Fibroblast of skin of right quadriceps (primary cell): ENCODE measurements at places on chromosomes 16 and 17.
A peak's percentile ranks its signal among the peaks of the same experiment; 100 is the strongest.

GRCh38 chr17:15909481-15909991 is 35.4 kb upstream of the ADORA2B start:
- no peak for DNase-seq

DNA sequence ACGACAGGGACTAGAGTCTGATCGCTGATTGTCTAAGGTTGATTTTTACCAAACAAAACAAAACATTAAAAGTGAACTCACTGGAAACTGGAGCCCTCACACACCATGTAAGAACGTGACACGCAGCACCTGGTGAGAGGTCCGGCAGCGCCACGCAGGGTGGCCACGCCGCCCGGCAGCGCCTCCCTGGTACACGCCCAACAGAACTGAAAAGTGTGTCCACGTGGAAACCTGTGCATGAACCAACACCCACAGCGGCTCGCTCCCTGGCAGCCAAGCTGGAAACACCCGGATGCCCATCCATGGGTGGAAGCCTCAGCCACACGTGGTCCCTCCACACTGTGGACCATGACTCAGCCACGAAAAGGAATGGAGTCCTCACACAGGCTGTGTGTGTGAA is 9.1 kb downstream of the GALNS start:
- no peak for DNase-seq

- peak; percentile 81 for DNase-seq
Measured at GRCh38 chr17:18033442-18034099, 5.4 kb downstream of the ATPAF2 start.

DNA sequence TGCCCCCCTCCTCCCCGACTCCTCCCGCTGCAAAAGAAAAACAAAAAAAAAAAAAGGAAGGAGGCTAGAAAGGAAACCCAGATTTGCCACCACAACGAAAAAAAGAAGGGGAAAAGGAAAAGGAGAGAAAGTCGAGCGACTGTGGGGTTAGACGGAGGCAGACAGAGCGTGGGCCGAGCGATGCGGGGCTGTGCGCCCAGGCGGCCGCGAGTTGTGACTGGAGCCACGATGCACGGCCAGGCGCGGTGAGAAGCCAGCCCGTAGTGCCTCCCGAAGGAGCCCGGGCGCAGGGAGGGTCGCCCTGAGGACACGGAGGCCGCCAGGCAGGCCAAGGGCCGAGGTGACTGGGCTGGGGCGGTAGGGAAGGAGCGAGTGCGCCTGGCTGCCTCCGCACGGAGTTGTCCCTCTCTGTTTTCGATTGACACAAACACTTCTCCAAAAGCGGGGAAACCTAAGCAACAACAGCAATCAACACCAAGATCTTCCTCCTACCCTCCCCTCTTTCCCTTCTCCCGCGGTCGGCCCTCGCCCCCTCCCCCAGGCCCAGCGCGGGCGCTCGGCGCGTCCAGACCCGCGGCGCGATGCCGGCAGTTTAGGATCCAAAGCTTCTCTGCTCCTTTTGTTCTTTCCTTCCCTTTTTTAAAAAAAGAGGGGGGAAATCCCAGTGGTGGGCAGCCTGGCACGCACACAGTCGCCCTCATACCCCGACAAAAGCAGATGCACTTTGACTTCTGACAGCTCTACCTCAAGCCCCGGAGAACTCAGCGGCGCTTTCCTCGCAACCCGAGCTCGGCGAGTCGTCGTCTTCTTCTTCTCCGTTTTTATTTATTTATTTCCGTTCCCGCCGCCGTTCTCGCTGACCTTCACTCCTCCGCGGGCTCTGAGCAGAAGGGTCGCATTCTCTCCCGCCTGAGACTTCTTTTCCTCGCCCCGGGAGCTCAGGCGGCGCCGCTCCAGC is at the start of gene LHX1:
Gene LHX1 (plus strand): TSS at position 475 of the 958 bp plus-strand sequence. CDS start 723 bp downstream, outside the sequence.
- DNase-seq: no peak

GRCh38 chr16:2295056-2295798 is 27.3 kb upstream of the RNPS1 start:
- no peak for DNase-seq

DNA sequence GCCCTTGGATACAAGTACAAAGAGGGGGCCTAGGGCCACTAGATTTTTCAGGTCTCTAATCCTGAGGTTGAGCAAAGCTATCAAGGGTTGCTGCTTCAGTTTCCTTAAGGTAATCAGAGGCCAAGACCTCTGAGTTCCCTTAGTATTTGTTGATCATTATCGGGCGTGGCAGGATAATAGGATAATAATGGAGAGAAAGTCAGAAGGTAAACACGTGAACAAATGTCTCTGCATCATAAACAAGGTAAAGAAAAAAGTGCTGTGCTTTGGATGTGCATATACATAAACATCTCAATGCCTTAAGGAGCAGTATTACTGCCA is 41.5 kb upstream of the YPEL2 start:
- DNase-seq: no peak

GRCh38 chr17:69117855-69118784 is 23.6 kb downstream of the ABCA6 start:
- DNase-seq: no peak

GRCh38 chr17:40350689-40351358 is 13.7 kb downstream of the GJD3 start:
- DNase-seq: no peak

- DNase-seq: peak; percentile 50
Measured at GRCh38 chr17:31413874-31414549, 22.5 kb downstream of the RAB11FIP4 start.

DNA sequence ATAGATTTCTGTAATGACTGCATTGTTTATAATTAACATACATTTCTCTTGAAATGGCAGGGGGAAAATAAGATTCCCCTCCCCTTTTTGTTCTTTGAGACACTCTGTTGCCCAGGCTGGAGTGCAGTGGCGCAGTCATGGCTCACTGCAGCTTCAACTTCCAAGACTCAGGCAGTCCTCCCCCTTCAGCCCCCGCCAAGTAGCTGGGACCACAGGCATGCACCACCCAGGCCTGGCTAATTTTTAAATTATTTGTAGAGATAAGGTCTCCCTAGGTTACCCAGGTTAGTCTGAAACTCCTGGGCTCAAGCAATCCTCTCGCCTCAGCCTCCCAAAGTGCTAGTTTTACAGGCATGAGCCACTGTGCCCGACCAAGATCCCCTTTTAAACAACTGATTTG is 67.7 kb downstream of the KATNIP start:
- DNase-seq: no peak

DNA sequence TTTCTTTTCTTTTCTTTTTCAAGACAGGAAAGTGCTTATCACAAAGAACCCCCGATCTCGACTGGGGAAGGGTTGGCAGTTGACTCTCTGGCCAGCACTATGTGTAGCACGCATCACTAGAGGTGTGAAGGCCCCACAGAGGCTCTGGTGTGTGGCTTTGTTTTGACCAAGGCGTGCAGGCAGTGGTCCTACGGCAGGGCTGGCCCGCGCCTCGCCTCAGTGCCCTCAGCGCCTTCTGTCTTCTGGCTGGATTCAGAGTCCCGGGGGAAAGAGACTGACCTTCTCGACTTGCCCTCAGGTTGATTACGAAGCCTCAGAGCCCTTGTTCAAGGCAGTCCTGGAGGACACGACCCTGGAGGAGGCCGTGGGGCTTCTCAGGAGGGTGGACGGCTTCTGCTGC is 18.7 kb downstream of the SGSH start:
- no peak for DNase-seq

- no peak for DNase-seq
Measured at GRCh38 chr17:14494161-14494560, 193.3 kb downstream of the HS3ST3B1 start.

DNA sequence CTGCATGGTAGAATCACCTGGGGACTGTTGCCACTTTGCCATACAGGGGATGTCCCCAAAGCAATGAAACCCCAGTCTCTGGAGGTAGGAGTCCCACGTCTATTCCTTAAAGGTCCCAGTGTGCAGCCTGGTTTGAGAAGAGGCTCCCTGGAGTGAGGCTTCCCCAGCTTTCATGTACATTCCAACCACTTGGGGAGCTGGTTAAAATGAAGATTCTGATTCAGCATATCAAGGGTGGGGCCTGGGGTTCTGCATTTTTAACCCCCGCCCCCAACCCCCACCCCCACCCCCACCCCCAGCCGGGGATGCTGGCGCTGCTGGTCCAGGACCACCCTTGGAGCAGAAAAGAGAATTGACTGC is 241.2 kb downstream of the FOXL1 start:
- DNase-seq: no peak

DNA sequence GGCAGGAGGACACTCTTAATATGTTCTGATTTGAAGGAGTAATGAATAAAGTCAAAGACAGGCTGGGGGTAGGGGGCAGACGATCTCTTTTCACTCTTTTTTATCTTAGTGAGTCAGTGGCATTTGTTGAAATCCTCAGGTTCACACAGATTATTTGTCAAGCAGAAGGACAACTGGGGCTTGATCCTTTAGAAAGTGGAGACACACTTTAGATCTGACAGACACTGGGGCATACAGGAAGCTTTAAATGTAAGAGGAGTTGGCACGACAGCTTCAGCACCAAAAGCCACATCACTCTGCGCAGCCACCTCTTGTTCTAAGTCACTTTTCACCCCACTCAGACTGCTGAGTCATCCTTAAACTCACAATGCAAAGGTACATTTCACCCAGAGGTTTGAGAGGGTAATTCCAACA is 121.5 kb downstream of the STXBP4 start:
- no peak for DNase-seq
